ENCODE measurements at places on chromosomes 5 and 9. TPM values are rescaled to one million over a fixed set of nuclear protein-coding genes. Genes with fewer than 3 reads are reported as not detected.

GRCh38 chr5:122718611-122719010, 56.3 kb upstream of the SNX2 start:
- DNase-seq = no peak

DNA sequence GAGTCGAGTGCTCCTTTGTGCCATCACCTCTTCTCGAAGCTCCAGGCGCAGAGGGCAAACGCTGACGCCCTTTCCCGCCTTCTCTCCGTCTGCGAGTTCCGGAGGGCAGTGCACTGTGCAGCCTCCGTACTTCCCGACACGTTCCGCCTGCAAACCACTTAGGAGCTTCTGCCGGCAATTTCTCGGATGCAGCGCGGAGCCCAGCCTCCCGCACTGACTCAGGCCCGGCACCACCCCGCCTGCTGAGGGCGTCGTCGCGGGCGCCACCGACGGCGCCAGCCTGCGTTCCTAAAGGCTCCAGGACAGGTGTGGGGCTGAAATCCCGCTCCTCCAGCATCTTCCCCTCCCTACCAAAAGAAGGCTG, 9.3 kb upstream of the TRIM36 start:
- no peak for DNase-seq

DNA sequence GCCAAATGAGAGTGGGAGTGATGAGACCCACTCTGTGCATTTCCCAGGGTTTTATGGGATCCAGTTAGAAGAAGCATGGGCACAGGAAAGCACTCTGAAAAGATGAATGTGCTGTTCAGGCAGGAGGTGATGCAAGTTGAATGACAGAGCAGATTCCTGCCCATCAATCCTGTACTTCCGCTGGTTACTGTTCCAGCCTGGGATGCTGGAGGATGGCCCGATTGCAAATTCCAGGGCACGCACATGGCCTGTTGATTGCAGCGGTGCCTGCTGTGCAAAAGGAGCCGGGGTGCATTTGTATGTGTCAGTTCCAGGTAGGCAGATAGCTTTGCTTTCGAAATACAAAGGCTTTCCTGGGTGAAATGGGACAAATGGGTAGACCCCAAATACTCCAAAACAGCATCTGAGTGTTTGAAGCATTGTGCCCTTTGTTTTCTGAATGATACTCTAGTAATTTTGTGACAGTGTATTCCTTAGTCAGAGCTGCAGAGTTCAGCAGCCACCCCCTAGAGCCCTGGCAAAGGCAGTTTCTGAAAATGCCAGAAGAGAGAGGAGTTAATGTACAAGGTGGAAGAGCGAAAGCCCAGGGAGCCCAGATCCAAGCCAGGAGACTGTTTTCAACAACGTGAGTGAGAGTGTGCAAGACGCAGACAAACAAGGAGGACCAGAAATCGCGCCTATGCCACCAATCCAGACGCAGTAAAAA, 454.2 kb upstream of the CLINT1 start:
- no peak for DNase-seq

RELL2 gene
- polyA plus RNA-seq = 2.0 TPM

- DNase-seq = no peak
Observed at GRCh38 chr9:88443480-88444113, 55.4 kb downstream of the SPIN1 start.

Data from large intestine (tissue), 12 donors.